NCI-H526 (cell line): ENCODE measurements at places on chromosomes 6 and 20.

DNA sequence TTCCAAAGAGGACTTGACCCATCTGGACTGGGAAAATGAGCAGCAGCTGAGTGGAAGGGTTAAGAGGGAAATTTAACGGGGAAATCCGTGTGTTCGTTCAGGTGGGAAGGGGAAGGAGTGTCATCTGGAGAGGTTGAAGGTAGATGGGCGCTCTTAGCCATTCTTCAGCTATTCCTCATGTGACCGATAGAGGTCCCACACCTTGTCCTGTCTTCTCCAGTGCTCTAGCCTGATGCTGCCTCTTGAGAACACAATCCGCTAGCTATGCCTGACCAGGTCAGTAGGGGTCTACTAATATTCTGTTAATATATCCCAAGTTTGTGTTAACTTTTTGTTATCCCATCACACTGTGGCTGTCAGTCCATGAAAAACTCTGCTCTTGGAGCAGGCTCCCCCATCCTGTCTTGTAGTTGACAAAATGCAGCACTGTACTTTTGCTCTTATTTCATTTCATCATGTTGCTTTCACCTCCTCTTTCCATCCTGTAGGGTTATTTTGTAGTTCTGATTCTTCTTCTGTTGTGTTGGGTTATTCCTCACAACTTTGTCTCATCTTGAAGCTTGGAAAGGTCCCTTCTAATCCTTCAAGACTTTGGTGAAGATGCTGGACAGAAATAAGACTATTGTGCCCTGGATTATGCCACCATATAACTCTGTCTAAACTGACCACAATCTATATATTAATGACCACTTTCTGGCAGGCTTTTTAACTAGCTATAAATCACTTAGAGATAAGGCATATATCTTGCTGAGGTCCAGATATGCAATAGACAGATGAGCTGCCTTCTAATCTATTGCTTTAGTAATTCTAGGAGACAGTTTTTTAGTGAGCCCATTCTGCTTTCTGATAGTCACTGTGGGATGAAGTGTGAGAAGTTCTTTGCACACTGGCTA, 123.4 kb upstream of the SUPT3H start:
- DNase-seq = peak; percentile 8

DNA sequence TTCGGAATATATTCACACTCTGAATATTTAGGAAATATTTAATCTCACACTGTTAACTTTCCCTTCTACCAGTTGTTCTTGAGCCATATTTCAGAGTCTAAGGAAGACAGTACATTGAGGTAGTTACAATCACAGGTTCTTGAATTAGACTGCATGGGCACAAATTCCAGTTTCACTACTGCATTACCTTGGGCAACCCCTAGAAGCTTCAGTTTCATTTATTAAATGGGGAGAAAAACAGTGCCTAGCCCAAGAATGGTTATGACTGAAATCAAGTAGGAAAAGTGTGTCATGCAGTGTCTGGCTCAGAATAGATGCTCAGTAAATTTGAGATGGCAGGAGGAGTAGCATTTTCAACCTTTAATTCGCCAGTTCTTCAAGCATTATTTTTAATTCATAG, 124.5 kb upstream of the SAMD5 start:
- no peak for DNase-seq

DNA sequence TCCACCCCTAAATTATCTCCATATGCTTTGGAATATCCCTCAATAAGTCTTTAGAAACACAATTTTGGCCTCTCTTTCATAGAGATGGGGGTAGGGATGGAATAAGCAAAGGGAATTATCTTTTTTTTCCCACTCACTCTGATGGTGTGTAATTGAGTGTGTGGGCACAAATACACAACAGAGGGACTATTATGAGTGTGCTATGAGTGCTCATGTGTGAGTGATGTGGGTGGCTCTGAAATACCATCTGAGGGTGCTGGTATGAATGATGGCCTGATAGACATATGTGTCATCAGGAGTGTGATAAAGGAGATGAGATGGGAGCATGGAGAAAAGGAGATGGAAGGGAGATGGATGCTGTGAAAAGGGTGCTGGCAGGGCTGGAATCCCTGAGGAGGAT, 35.6 kb downstream of the GSS start:
- DNase-seq = no peak

DNA sequence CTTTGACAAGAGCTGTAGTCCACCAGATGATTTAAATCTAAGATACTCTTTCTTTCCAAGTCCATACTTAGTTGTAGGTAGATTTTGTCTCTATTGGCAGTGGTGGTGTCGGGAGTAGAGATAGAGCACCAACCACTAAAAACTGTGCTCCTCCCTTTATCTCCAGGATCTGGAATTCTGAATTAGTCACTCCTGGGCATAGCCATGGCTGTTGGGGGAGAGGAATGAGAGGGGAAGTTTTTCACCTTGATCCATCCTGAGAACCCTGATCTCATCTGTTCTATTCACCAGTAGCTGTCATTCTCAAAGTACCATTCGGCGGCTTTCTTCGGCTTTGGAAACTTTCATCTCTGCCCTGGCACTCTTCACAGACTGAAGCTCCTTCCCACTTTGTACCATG, 35.6 kb upstream of the NKX2-4 start:
- no peak for DNase-seq

- no peak for DNase-seq
Measured at GRCh38 chr6:82374516-82374915, 10.9 kb downstream of the TPBG start.

DNA sequence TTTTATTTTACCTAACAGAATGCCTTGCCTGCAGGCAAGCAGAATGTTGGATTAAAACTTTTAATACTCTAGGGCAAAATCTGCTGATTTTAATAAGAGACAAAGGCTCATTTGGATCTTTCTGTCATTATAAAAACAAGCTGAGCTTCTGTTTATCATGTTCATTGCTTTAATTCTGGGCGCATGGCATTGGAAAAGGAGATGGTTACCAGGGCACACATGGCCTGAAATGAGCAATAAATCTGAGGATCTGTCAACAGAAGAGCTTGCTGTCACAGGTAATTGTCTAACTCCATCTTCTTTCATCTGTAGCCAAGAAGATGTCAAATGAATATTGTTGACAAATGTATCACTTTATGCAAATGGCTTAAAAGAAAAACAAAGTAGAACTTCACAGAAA, 439.6 kb downstream of the DOK5 start:
- no peak for DNase-seq

DNA sequence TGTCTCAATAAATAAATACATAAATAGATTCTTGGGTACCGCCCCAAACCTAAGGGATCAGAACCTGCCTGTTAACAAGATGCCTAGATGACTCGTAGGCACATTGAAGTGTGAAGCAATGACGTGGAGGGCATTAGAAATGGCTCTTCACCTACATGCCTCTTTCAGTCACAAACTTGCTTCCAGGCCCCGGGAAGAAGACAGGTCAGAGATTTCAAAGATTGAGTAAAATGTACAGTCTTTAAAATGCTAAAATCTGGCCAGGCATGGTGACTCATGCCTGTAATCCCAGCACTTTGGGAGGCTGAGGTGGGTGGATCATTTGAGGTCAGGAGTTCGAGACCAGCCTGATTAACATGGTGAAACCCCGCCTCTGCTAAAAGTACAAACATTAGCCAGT, 480.8 kb upstream of the JARID2 start:
- no peak for DNase-seq

- no peak for DNase-seq
Measured at GRCh38 chr6:111444794-111445193, 38.2 kb downstream of the REV3L start.

DNA sequence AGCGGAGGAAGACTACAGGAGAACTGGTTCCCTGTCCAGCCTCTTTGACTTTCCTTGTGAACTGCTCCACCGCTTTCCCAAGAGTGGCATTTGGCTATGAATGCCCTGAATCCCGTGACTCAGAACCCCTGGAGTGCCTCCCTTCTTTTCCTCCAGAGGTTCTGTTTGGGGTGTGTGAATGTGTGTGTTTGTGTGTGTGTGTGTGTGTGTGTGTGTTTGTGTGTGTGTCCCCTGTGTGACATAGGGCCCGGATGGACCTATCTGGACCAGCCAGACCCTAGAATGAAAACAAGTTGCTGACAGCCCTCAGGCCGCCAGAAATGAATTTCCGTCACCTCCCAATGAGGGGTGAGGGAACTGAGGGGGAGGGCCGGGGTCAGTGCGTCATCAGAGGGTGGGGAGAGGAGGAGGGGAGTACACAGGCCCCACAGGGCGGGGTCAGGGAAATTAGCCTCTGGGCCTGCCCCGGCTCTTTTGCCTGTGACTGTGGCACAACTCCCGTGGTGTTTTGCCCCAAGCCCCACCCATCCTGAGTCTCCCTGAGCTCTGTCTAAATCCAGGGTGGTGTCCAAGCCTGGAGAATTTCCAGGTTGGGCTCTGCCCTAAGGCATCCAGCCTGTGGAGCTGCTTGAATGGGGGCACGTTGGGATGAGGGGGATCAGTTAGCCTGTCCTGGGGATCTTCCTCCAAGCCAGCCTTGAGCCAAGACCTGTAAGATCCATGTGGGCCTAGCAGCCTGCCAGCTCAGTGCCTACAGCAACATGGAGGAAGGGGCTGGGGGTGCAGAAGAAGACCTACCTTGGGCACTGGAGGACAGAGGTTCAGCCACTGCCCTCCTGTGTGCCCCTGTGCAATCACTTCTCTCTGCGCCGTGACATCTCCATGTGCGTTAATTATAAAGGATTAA, 15.2 kb upstream of the MRPS18A start:
- peak; percentile 89 for DNase-seq

DNA sequence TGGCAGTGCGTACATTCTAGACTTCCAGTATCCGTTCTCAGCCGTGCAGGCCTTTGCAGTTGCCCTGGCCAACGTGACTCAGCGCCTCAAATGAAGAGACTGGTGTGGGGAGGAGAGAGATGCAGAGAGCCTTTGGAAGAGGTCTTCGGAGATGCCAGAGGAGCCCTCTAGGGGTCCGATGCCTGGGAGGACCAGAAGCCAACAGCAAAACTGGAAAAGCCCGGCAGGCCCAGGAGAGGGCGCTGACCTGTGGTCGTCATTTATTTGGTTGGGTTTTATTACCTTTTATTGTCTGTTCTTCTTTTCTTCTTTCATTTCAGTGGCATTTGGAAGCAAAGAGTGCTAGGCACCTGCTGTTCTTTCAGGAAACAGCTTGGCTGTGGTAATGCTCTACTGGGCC, 53.3 kb upstream of the TMEM181 start:
- DNase-seq = peak; percentile 24

DNA sequence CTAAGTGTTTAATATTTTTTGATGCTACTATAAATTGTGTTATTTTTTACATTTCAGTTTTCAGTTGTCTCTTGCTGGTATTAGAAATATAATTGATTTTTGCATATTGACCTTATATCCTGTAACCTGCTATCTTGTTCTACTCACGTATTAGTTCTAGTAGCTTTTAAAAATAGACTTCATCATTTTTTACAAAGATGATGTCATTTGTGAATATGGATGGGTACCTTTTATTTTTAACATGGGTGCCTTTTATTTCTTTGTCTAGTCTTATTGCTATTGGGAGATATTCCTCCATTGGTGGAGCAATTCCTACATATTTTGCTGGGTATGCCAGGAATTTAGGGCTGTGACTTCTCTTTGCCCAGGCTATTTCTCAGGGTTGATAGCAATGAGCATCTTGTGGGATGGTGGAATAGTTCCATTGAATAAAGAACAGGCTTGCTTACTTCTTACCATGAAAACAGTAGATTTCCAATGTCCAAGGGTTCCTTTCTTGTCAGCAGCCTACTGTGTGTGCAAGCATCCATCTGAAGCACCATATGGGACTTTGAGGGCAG, 149.7 kb downstream of the CARMIL1 start:
- DNase-seq = no peak

DNA sequence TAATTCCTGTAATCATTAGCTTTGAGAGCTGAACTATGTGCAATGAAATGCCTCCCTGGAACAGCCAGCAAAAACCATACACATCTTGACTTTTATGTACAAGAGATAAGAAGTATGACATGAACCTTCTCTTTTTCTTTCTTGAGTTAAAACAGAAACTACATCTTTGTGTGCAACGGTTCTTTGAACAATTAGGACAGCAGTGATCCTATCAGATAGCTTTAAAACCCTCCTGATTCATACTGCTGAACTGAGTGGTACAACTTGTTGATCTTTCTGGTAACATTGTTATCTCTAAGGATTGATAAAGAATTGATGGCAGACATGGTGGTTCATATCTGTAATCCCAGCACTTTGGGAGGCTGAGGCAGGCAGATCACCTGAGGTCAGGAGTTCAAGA, 43.4 kb downstream of the TRAF3IP2 start:
- DNase-seq = no peak

GRCh38 chr6:157962601-157963302, 18.9 kb upstream of the SYNJ2 start:
- DNase-seq = no peak

- DNase-seq = no peak
Measured at GRCh38 chr6:117444600-117444999, 18.9 kb upstream of the ROS1 start.

GRCh38 chr20:34300809-34301586, 2.2 kb downstream of the AHCY start:
- DNase-seq = peak; percentile 13

DNA sequence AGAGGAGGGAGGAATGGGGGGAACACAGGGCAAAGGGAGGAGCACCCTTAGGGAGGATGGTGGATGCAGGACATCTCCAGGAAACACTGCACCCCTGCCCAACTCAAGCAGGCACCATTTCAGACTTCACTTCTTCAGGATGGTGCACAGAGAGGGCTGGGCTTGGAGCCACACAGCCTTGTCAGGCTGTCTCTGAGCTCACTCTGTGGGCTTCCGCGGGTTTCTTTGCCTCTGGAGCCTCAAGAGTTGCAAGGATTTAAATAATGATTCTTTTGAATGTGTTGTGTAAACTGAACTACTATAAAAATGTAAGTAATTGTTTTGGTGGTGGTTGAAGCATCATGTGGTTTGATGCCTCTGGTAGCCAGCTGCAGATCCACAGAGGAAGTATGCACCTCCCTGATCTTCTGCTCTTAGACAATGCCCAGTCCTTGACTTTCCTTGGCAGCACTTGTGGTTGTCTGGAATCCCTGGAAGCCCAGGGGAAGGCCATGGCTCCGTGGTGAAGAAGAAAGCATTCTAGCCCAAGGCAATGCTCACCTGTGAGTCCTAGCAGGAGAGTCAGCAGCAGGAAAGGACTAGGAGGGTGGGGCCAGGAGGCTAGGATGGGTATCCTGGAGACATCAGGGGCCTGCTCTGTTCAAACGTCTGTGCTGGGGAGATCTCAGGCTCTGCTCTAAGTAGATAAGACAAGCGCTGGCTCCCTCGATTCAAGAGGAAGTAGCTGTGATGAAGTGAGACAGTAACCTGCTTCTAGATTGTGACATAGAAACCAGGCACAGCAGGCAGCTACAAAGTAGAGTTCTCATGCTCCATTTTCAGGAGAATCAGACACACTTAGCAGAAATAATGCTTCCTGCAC, 50.2 kb upstream of the SIRPG start:
- DNase-seq = no peak

- DNase-seq = no peak
Measured at GRCh38 chr6:168609914-168610490, 169.0 kb downstream of the SMOC2 start.
